ENCODE measurements at places on chromosomes 5 and 9.

- no peak for DNase-seq
Measured at GRCh38 chr5:36606036-36606427, 374 bp upstream of the SLC1A3 start.

GRCh38 chr5:151724360-151724759, 34.1 kb downstream of the ATOX1 start:
- DNase-seq: no peak

DNA sequence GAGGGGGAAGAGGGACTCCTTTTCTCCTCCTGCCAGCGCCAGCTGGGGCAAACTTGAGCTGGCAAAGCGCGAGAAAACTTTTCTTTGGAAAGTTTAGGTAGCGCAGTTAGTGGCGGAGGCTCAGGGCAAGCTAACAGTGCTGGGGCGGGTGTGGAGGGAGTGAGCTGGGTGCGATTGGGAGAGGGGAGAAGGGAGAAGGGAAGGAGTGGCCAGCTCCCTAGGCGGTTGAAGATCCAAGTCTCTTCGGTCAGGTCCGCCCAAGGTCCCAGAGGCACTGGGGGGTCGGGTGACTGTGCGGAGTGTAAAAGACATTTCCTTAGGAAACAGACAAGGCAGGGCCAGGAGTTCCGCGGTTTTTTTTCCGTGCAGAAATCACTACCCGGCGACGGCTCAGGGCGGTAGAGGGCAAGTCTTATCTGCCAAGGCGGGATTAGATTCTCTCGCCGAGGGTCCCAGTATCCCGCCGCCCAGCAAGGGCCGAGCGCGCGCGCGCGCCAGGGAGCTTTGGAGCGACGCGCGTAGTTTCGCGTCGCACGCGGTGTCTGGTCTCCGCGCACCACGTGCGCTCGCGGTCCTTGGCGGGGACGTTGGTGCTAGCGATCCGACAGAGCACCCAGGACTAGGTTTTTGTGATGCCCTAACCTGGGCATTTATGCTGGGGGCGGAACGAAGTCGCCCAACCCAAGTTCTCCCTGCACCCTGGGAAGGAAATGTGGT, 33.6 kb upstream of the NFIB start:
- no peak for DNase-seq

- peak; percentile 8 for DNase-seq
Measured at GRCh38 chr5:73565969-73566547, 515 bp downstream of the UTP15 start.

DNA sequence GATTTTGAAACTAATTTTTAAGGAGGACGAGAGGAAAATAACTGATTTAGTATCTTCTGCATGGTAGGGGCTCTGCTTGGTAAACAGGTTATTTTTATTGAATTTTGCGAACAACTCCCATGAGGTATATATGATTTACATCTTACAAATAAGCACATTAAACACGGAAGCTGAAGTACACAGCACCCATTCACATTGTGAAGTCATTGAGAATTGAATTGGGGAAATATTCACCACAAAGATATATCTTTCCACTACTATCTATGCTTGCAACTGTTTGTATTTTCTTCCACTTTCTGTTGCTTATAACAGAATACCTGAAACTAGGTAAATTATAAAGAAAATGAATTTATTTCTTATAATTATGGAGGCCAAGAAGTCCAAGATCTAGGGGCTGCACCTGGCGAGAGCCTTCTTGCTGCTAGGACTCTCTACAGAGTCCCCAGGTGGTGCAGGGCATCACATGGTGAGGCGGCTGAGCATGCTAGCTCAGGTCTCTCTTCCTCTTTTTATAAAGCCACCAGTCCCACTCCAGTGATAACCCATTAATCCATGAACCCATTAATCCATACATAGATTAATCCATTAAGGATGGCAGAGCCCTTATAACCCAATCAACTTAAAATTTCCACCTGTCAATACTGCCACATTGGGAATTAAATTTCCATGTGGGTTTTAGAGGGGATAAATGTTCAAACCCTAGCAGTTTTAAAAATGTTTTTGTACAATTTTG, 79.0 kb upstream of the ZNF608 start:
- DNase-seq: no peak

DNA sequence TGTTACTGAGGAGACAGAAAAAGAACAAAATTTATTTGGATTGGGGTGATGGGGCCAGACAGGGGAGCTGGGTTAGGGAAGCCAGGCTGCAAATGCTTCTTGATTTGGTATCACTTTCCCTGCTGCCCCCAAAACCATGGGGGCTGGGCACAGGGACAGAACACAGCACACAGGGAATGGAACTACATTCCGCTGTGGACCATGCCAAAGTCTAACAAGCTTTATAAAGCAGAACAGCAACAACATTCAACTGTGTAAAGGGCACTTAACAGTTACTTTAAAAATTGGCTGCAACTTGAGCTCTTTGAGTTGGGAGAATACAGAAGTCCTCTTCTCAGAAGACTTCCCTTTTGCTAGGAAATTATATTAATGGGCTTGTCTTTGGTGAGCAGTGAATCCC, 23.8 kb downstream of the C5orf58 start:
- DNase-seq: no peak

DNA sequence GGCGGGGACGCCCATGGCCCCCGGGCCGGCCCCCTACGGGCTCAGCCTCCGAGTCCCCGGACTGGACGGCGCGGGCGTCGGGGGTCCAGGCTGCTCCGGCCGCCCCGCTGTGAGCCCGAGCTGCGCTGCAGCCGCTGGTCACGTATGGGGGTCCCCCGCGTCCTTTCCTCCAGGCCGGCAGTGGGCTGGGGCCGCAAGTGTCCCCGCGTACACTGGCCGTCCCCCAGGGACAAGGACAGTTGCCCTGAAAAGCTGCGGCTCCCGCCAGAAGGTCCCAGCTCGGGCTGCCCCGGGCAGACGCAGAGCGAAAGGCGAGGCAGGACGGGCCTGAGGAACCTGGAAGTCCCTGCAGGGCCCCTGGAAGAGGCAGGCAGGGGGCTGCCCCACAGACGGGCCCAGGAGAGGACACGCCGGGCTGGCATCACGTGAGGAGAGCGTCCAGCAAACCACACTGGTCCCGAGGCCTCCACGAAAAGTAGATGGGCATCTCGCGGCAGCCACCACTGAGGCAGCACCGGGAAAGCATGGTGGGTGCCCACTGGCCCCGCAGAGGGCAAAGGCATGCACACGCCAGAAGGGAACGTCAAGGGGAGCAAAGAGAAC, 3.3 kb upstream of the NKD2 start:
- no peak for DNase-seq

DNA sequence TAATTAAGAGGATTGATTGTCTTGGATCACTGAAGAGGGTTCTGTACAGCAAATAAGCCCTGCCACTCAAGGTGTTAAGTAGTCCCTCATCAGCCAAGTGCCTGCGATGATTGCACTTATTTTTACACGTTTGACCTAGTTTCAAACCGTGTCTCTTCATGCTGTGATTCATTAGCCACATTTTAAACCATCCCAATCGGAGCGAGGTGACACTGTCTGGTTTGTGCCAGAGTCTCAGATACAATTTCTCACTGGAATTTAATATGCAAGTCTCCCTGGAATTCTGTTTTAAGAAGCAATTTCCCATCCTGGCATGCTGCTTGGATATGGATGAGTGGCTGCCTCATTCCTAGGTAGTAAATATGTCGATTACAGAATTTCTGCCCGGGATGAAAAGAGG, 1.6 kb downstream of the INSYN2B start:
- DNase-seq: no peak

DNA sequence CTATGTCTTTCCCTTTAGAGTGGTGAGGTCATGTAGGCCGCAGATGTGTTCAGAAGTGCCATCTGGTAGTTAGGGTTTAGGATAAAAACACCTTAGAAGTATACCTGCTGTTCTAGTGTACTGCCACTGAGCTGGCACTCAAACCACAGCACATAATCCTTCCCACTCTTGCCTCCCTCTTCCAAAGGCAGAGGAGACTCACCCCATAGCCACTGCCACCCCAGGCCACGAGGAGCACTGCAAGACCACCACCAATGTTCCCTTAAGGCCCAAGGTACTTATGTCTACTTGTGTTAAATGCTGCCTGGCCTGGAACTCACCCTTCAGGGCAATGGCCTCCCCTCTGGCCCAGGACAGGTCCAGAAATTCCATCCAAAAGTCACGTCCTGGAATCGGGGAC, 379.5 kb upstream of the EDIL3 start:
- DNase-seq: no peak

GRCh38 chr9:22079873-22080341, 70.8 kb upstream of the CDKN2B start:
- DNase-seq: no peak

DNA sequence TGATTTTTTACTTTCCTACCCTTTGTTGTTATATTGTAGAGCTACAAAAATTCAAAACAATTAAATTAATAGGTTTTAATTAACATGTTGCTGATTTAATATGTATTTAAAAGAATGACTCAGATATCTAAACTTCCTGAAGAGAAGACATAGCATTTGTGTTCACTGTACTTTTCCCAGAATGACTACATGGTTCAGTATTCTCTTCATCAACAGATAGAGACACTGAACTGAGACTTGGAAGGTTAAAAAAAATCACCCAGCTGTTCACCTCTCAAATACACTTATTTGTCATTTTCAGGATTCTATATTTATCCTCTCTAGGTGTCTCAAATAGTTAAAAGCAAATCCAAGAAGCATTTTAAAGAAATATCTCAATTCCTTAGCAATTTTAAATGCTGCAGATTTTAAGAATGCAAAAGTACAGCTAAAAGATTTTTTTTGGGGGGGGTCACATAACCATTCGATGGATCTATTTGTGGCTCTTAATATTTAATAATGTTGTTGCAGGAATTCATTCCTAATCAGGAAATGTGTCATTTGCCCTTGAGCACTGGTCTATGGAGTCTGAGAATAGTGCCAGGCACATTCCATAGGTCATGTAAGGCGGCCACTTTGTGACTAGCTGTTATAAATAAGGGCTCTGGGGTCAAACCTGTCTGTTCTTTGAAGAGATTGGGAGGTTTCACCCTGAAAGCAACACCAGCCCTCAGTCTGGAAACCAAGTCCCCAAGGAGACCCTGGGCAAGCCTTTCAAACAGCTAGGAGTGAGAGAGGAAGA, 463.1 kb downstream of the NR2F1-AS1 start:
- DNase-seq: no peak

- DNase-seq: no peak
Measured at GRCh38 chr9:114249424-114250234, 73.3 kb upstream of the ORM1 start.

GRCh38 chr5:88878976-88879375, 4.0 kb downstream of the MEF2C start:
- no peak for DNase-seq

Data from NB4 (cell line).